ENCODE measurements at places on chromosomes 7 and 10.

DNA sequence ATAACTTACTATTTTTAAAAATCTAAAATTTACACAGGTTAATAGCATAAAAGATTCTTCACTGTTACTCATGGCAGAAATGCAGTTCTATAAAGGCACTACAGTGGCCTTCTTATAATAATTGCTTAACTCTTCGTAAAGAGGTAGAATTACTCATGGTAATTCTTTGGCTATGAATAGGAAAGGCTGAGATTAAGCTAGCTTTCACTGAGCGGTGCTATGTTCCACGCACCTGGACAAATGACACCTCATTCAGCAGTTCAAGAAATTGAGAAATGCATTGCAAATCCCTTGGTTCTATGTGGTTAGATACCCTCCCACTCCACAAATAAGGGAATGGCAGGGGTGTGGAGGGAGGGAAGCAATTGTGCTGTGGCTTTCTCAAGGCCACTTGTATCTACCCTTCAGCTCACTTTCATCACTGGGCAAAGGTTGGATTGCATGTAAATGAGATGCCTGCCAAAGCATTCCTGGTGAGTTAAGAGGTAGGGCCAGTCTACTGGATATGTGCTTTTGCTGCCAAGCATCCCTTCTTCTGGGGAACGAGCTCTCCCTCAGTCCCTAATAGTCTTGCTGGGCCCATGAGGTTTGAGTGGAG lies 210.9 kb downstream of the TEX36 start:
- DNase-seq: no peak

- no peak for DNase-seq
Observed at GRCh38 chr7:156059369-156059768, 247.1 kb upstream of the SHH start.

GRCh38 chr7:110084181-110084807 lies 1006.6 kb upstream of the LRRN3 start:
- DNase-seq: no peak

GRCh38 chr7:99036546-99037111 lies 107.3 kb downstream of the SMURF1 start:
- DNase-seq: no peak

- DNase-seq: no peak
Observed at GRCh38 chr7:106965108-106965507, 79.4 kb upstream of the PRKAR2B start.

DNA sequence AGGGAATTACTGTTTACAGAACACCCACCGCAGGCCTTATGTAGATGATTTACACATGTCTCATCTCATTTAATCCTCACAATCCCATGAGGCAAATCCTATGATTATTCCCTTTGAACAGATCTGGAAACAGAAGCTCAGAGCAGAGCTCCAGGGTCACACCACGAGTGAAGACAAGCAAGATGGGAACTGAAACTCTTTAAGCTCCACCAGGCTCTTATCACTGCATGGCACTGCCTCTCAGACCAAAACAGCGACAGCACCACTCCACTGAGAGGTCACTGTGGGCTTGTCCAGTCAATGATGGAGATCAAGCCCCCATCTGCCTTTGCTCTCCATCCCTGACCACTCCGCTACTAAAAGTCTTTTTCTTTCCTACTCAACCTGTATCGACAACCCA lies 5.9 kb downstream of the GRID1 start:
- DNase-seq: no peak
